Activated naive CD8-positive, alpha-beta T cell treated with anti-CD3 and anti-CD28 coated beads for 36 hours (primary cell): ENCODE measurements at places on chromosomes 11 and 22.
A peak's percentile ranks its signal among the peaks of the same experiment; 100 is the strongest.

GRCh38 chr11:67581469-67581868, 2.1 kb upstream of the GSTP1 start:
- DNase-seq, result no peak

DNA sequence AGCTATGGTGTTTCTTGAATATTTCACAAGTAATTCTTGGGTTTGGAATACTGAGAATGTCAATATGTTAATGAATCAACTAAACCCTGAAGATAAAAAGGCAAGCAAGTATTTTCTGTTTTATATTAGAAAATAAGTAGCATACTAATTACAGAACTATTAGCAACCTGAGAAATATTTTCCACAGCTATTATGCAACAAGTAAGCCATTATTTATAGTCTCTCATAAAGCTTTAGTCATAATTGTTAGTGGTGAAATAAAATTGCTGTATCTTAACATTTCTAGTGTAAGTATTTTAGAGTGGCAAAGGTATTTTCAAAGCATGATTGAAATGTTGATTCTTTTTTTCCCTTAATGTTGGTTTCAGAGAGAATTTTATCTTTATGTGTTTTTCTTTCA, 53.3 kb downstream of the FAR1 start:
- DNase-seq, result no peak

GRCh38 chr11:121048464-121049233, 24.7 kb downstream of the TBCEL start:
- no peak for DNase-seq

GRCh38 chr11:96986516-96986915, 596.7 kb downstream of the JRKL start:
- DNase-seq, result no peak

DNA sequence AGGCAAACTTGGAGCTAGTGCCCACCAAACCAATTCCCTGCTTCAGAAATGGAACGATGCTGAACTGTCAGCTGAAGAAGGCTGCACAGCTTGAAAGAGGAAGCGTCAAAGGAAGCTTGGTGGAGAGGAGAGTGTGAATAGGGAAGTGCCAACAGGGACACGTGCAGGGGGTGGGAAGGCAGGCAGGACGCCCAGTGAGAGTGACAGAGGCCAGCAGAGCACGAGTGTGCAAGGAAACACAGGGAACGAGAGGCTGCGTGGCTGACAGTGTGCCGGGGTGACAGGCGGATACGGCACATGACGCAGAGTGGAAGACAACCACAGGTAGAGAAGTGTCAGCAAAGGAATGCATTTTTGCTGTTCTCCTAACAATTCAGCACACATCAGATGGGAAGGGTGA, 196.4 kb downstream of the LARGE1 start:
- DNase-seq, result no peak

- DNase-seq, result no peak
Observed at GRCh38 chr11:110710628-110711381, 1.4 kb downstream of the ARHGAP20 start.

- DNase-seq, result no peak
Observed at GRCh38 chr22:46656856-46657654, 36.9 kb downstream of the GRAMD4 start.

- no peak for DNase-seq
Observed at GRCh38 chr11:5679811-5680210, 5.1 kb downstream of the TRIM5 start.

DNA sequence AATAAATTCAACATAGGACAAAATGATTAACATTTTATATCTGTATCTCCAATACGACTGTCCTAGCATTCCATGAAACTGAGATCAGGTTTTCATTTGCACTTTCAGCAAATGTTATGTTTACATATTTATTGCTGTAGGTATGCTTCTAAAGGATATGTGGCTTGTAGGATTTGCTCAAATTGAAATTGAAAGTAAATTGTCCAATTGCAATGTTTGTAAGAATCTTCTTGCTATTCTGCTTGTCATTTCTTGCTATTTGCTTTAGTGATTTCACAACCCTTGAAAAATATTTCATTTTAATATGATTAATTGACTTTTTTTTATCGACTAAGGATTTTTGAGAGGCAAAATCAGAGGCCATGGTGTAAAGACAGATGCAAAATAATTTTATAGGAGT, 904.2 kb upstream of the RAG2 start:
- DNase-seq, result no peak

- no peak for DNase-seq
Observed at GRCh38 chr22:27628891-27629631, 172.5 kb downstream of the MN1 start.

- DNase-seq, result no peak
Observed at GRCh38 chr11:94169516-94169915, 40.9 kb downstream of the PANX1 start.

DNA sequence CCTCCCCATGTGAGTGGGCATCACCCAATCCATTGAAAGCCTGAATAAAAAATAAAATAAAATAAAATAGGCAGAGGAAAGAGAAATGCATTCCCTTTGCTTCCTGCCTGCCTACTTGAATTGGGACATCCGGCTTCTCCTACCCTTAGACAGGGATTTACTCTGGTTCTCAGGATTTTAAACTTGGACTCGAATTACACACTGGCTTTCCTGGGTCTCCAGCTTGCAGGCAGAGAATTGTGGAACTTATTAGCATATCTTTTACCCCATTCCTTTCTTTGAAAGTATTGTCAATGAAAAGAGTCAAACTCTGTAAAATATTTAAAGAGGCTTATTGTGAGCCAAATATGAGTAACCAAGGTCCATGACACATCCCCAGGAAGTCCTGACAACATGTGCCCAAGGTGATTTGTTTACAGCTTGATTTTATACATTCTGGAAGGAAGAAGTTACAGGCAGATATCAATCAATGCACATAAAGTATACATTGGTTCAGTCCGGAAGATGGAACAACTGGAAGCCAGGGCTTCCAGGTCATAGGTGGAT, 78.4 kb upstream of the CCDC90B start:
- no peak for DNase-seq

DNA sequence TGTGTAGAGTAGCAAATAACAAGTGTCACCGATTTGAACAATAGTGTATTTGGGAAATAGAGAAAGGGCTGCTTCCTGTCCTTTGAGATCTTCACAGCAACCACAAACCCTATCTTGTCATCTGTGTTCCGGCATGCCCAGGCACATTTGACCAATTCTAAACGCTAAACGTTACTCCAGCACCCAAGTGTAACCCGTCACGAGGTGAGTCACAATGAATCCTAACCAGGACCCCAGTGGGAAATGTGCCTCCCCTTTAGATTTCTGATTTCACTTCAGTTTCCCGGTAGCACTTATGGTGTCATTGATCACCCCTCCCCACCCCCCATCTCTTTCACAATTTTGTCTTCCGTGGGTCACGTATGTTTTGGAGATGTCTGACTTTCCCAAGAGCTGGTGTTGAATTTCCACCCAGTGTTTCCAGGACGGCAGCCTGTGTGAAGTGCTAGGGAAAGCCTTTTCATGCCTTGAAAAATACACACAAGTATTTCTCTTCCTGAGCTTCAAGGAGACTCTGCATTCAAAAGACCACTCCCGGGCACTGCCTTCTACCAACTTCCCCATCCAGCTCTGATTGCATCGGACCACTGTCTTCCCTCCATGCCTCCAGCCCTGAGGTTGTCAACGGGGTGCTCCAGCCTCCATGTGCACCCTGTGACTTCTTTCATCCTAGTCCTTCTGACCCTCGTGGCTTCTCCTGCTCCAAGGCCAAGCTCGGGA, 10.5 kb upstream of the C11orf24 start:
- peak; percentile 56 for DNase-seq

- DNase-seq, result peak; percentile 53
Observed at GRCh38 chr11:35618497-35619115, 346 bp downstream of the FJX1 start.

- no peak for DNase-seq
Observed at GRCh38 chr11:47863898-47864430, 15.8 kb upstream of the NUP160 start.

GRCh38 chr11:121067026-121067425, 34.0 kb upstream of the TECTA start:
- no peak for DNase-seq

DNA sequence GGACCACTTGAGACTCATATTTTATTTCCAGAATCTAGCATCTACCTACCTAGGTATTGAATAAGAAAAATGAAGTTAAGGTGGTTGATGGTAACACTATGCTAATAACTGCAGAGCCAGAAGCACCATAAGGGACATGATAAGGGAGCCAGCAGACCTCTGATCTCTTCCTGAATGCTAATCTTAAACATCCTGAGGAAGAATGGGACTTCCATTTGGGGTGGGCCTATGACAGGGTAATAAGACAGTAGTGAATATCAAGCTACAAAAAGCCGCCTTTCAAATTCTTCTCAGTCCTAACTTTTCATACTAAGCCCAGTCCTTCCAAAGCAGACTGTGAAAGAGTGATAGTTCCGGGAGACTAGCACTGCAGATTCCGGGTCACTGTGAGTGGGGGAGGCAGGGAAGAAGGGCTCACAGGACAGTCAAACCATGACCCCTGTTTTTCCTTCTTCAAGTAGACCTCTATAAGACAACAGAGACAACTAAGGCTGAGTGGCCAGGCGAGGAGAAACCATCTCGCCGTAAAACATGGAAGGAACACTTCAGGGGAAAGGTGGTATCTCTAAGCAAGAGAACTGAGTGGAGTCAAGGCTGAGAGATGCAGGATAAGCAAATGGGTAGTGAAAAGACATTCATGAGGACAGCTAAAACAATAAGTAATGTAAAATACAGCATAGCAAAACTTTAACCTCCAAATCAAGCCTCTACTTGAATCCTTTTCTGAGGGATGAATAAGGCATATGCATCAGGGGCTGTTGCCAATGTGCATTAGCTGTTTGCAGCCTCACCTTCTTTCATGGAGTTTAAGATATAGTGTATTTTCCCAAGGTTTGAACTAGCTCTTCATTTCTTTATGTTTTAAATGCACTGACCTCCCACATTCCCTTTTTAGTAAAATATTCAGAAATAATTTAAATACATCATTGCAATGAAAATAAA, 2.1 kb downstream of the HBB start:
- DNase-seq, result no peak

DNA sequence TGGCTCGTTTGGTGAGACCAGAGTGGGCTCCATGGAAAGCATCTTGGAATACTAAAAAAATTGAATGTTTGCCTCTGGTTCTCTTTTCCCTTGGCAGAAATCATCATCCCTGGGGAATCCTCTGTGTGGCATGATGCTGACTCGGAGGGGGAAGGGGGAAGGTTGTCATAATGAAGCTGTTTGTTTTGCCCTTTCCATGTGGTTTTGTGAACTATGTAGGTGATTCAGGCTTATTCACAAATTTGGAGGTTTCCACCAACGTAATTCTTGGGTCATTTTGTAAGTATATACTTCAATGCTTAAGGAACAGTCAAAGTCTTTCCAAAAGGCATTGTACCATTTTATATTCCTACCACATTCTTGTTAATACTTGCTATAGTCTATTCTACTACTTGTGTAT, 754.0 kb upstream of the FAT3 start:
- DNase-seq, result no peak

GRCh38 chr11:128520888-128521681, 66.3 kb downstream of the ETS1 start:
- DNase-seq, result no peak

DNA sequence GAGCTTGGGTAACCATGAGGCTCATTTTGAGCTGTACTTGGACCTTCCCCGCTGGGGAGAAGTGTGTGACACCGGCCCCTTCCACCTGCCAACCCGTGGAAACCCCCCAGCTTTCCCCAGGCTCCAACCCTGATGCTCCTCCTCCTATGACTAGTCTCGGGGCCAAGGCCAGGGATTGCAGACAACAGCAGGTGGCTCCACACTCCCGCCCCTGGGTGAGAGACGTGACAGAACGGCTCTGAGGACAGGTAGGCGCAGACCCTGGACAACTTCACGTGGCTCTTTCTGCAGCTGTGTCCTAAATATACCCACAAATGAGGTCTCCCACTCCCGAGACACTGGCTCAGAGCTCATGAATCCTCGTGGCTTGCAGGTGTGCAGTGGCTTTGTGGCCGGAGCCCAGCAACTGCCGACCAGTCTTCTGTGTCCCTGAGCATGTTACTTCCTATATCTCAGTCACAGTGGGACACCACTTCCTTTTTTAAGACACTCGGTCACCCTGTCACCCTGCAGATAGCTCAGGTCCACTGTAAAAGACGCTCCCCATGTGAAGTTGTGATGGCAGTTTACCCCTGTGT, 55.2 kb downstream of the NECTIN1 start:
- DNase-seq, result peak; percentile 63

- DNase-seq, result no peak
Observed at GRCh38 chr22:25380122-25380747, 160.8 kb downstream of the CRYBB2 start.

GRCh38 chr11:69409812-69410645, 71.4 kb upstream of the LINC01488 start:
- DNase-seq, result no peak

DNA sequence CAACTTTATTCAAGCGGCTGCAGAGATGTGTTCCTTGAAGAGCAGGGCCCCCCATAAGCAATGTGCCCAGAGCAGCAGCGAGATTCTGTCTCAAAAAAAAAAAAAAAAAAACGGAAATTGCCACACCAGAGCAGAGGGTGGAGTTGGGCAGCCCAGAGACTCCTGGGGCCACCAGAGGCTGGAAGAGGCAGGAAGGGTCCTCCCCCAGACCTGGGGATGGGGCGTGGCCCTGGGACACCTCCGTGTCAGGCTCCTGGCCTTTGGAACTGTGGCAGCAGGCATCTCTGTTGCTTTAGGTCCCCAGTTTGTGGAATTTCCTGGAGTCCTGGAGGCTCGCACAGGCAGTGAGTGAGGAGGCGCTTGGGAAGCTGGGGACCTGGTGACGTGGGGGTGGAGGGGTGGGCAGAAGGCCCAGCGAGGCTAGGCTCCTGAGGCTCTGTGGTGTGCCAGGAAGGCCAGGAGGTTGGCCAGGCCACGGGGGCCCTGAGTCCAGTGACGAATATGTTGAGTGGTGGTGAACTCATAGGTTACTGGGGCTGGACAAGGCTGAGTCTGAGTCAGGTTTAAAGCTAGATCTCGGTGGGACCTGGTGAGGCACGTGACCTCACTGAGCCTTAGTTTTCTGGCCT, 735.6 kb downstream of the BRD1 start:
- DNase-seq, result no peak
